Stimulated activated CD4-positive, alpha-beta T cell treated with anti-CD3 and anti-CD28 coated beads, Interleukin-1b, Interleukin-23, amount 100 ng/mL, for 1 hour (primary cell): ENCODE measurements at places on chromosomes 3 and 15.

DNA sequence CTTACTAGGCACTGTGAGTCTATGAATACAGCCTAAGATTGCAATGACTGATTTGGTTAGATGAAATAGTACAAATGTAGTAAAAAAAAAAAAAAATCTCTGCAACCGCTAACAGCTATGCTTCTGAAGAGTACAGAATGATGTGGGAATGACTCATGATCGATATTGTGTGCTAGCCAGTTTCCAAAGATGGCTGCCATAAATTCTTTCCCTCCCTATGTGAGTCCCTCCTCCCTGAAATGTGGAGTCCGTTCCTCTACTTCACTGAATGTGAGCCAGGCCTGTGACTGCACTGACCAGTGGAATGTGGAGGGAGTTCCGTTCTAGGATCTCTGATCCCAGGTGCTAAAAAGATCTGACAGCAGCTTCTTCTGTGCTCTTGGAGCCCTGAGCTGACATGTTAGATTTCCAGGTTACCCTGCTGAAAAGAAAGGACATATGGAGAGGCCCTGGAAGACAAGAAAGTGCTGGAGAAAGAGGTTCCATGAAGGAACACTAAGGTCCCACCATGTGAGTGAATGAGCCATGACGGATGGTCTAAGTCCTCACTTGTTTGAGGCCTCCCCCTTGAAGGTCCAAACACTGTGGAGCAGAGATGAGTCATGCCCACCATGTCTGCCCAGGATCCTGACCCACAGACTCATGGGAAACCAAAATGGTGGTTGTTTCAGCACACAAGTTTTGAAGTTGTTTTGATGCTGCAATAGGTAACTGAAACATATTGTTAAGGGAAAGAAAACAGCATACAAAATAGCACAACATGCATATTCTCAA lies 46.3 kb downstream of the DGKG start:
- DNase-seq: no peak

- DNase-seq: no peak
These were observed 21.5 kb upstream of the CHD2 start for GRCh38 chr15:92878593-92879053.

GRCh38 chr3:193871220-193871485 lies 264.8 kb upstream of the HES1 start:
- DNase-seq: no peak

- no peak for DNase-seq
These were observed 90.0 kb downstream of the STT3B start for GRCh38 chr3:31622636-31623288.

GRCh38 chr3:188152660-188153436 lies 1.1 kb upstream of the LPP start:
- DNase-seq: no peak

- no peak for DNase-seq
These were observed at the start of gene RAB6B for GRCh38 chr3:133895208-133896001. RAB6B (minus strand) TSS chr3:133895882; CDS start chr3:133895466, 416 bp downstream.

DNA sequence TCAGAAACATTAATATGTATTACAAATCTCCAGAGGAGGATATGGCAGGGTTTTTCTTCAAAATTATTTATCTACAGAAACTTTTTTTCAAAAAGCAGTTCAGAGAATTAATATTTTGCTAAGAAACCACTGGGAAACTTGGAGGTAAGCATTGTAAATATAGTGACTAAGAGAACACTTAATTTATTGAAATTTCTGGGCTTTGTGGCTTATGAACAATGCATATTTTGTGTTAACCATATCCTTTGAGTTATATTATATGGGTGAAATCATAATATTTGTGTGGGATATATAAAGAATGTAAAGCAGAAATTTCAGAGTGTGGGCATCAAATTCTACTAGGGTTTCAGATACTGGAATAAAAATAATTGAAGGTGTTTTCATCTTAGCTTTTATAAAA lies 1059.2 kb downstream of the ZPLD1 start:
- no peak for DNase-seq

GRCh38 chr3:157841029-157841428 lies 265.2 kb downstream of the SHOX2 start:
- no peak for DNase-seq

DNA sequence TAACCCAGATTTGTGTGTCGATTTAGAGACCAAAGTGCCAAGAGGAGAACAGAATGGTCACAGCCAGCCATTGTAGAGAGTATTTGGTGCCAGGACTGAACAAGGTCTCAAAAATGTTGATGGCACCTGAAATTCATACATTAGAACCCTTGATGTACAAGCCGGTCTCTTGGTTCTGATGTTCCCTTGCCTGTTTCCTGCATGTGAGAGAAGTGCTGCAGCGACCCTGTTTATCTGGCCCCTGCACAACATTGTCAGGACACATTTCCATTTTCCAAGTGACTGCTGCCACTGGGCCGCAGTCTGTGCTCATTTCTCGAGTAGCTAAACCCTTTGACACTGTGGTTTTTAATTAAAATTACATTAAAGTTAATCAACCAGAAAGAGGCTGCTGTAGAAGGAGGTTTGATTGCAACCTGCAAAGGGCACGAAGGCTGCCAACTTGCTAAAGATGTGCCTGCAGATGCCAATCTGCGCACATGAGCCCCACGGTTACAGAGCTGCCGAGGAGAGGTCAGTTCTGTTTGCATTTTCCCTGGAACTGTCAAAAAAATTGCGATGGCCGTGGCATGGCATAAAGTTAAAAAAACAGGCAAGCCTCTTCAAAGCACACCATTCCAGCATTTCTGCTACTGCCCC lies 136.4 kb upstream of the CMC1 start:
- DNase-seq: no peak

DNA sequence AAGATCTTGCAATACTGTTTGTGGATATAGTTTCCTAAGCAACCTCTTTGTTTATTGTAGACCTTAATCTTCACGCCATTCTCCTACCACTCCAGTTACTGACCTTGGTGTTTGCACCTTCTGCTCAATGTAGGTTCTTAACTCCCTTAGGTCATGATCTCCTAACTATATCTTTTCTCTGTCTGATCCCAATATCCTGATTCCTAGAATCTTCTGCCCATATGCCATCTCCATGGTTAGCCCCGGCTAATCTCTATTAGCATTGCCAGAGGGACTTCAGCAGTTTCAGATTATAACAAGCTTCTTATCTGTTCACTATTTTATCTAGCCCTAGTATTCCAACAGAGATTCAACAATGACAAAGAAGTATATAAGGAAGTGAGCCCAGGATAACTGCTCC lies 64.9 kb downstream of the IMPG2 start:
- no peak for DNase-seq

DNA sequence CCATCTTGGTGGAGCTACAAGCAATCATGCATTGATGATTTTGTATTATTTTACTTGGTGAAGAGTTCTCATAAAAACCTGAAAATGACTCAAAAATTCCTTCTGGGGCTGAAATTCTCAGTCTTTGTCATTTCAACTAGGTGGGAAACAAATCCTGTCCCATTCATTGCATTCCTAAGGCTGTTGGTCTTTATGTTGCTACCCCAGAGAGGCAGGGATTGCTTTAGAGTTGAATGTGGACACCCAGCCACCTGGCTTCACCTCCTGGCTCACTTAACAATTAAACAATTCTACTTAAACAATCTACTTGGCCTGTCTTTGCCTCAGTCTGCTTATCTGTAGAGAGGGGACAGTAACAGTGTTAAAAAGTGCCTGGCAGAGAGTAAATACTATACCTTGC lies 117.3 kb upstream of the UBE3A start:
- no peak for DNase-seq
